ENCODE measurements at places on chromosomes 1 and 21.

- DNase-seq = no peak
Measured at GRCh38 chr1:68230901-68231626, 1.3 kb downstream of the WLS start.

- peak; percentile 93 for DNase-seq
Measured at GRCh38 chr1:1906185-1907097, 8.6 kb upstream of the CALML6 start.

DNA sequence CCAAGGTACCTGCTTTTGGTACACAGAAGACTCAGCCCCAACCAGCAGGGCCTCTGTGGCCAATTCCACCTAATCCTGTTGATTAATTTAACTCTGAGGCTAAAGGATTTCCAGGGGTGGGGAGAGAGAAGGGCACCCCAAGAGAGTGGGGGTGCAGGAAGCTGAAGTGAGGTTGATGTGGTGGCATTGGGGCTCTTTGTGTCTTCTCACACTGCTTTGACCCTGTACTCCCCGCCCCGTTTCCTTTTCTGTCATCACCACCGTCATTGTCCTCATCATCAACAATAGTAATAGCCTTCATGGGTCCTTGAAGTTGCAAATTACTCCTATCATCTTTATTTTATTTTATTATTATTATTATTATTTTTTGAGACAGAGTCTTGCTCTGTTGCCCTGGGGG, 55.9 kb downstream of the PAX7 start:
- DNase-seq = no peak

GRCh38 chr1:31010086-31010989, 55.2 kb downstream of the PUM1 start:
- DNase-seq = peak; percentile 28

DNA sequence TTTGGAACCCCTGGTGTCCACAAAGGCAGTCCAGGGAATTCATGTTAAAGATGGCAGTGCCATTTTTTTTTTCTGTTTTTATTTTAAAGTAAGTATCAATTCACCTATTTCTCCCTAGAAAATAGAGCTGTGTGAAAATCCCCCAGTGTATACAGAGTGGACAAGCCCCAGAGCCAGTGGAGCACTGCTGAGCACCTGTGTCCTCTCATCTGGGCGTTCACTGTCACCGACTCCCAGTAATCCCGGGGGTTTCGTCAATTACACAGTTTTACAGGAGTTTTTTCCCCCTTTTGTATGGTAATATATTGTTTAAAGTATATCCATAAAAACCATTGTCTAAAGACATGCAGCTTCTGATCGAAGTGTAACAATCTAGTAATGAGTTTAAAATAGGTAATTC, 175.8 kb downstream of the SDCCAG8 start:
- no peak for DNase-seq
